ENCODE measurements at places on chromosomes 4 and X.

GRCh38 chr4:118286685-118287084, 66.1 kb downstream of the PRSS12 start:
- no peak for DNase-seq

DNA sequence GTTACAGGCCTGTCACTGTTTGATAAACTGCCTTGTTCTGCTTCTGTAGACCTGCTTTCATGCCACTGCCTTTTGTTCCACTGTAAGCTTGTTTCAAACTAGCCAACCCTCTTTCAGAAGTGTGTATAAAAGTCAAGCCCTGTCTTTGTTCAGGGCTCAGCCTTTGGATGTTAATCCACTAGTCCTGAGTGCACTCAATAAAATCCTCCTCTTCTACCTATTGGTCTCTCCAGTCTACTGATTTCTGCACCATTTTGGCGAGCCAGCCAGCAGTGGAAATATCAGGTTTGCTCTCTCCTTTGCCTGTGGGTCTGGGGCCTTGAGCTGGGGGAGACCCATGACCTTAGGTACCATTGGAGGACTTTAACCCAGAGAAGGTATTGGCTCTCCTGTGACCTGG, 901.6 kb upstream of the NDST4 start:
- no peak for DNase-seq

DNA sequence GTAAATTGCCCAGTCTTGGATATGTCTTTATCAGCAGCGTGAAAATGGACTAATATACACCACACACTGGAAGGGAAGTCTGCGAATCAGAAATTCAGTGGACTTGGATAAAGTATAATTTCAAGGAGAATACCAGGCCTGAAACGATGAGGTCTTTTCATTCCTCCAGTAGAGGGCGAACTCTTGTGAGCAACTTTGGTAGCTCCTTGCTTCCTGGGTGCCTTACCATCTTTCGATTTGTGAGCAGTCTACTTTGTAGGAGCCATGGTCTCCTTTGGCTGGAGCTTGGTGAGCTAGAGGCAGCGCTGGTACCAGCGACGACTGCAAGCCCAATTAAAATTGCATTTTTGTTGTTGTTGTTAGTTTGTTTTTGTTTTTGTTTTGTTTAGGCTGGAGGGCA, 791.9 kb downstream of the FAT4 start:
- no peak for DNase-seq

- no peak for DNase-seq
Observed at GRCh38 chr4:2458546-2459491, 10.1 kb upstream of the RNF4 start.

DNA sequence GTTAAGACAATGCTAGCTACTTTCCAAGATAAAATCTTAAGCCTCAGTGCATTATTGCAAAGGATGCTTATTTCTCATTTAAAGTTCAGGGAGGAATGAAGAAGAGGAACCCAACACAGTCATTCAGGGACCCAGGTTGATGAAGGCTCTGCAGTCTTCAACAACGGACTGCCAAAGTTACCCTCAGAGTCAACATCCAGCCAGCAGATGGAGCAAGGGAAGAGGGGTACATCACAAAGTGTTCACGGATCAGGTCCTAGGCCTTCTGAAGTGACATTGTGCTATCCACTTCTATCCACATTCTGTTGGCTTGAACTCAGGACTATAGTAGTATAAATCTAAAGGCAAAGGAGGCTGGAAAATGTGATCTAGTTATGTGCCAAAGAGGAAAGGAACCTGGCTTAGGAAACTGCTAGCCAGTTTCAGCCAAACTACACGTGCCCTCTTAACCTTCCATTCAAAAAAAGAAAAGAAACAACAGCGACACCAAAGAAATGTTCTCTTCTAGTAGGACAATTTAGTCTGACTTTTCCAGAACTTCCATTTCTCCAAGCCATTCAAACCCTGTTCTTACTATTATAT, 28.8 kb downstream of the NKX6-1 start:
- no peak for DNase-seq

DNA sequence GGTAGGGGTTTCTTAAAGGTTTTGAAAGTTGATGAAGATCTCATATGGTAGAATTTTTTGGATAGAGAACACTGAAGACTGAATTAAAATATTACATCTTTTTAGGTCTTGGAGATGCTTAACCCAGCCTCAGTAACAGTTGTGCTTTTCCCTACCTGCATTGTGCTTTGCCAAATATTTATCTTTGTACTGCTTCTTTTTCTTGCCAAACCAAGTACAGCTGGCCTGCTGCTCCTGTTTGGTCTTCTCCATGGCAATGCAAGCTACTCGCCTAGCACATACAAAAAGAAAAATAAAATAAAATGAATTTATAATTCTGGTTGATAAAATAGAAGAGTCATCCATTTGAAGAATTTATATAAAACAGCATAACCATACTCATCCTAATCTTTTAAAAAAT, 95.4 kb downstream of the NYX start:
- no peak for DNase-seq

DNA sequence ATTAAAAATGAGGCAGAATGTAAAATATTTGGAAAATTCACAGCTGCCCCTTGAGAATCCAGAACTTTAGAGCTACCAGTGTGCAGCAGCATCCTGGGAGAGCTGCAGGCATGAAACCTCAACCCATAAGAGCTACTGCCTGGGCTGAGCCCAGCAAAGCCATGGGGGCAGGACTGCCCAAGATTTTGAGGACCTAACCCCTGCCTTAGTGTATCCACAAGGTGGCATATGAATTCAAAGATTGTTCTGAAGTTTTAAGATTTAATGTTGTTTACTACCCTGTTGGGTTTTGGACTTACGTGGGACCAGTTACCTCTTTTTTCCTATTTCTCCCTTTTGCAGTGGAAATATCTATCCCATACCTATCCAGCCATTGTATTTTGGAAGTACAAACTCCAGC, 26.4 kb downstream of the CASP6 start:
- no peak for DNase-seq

- no peak for DNase-seq
Observed at GRCh38 chr4:41599192-41599786, 61.3 kb downstream of the LIMCH1 start.

- no peak for DNase-seq
Observed at GRCh38 chr4:189177130-189177529, 763.5 kb upstream of the FRG1 start.
